ENCODE measurements at places on chromosomes 3 and 15. TPM values are rescaled to one million over a fixed set of nuclear protein-coding genes. Genes with fewer than 3 reads are reported as not detected.

DNA sequence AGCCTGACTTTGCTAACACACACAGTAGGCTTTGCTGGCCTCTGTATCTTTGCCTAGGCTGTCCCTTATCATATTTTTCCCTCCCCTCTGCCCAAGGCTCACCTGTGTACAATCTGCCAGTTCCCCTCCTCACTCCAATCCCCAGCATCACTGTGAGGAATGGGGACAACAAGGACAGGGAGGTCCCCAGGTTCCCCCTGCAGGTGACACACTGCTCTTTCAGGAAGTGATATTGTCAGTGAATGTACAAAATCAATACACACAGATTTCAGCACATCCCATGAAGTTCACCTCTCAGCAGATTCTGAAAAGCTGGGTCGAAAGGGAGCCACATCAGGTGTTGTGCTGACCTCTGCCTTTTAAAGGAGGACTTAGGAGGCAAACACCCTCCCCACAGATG is 177.5 kb downstream of the RAB11A start:
- DNase-seq = no peak
- no peaks in the 10 kb centered on the region for H3K27me3 ChIP-seq
- H3K36me3 ChIP-seq = no peaks in the 10 kb centered on the region
- H3K4me3 ChIP-seq = no peak overlapping the region
- no peaks in the 10 kb centered on the region for H3K4me1 ChIP-seq
- H3K27ac ChIP-seq = no peak overlapping the region

DNA sequence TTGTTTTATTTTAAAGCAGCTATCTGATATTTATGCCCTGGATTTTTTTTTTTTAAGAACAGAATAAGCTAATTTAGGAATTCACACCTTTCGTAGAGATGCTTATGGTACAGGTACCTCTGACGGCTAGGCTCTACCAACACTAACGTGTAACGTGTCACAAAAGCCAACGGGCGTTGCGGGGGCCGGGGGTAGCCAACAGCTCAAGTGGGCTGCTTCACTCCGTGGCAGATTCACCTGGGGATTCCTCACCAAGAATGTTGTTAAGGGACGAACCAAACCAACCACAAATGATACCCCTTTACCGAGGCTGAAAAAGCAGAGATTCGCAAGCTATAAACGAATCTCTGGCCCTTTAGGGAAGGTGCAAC is 1.0 kb downstream of the TMCC1 start:
- peaks cover 37% of the 10 kb centered on the region for H3K4me1 ChIP-seq
- H3K27me3 ChIP-seq = no peaks in the 10 kb centered on the region
- peak overlapping the region; percentile 100 for H3K4me3 ChIP-seq
- H3K36me3 ChIP-seq = no peaks in the 10 kb centered on the region
- DNase-seq = no peak

FBXL22 gene
- total RNA-seq = 2.0 TPM

ISLR2 gene
- 0.22 TPM for total RNA-seq

GOLGA6B gene
- total RNA-seq = 0.11 TPM
